ENCODE measurements at places on chromosomes 2 and 18.

- DNase-seq, result no peak
Observed at GRCh38 chr18:52216666-52217065, 123.3 kb upstream of the DCC start.

DNA sequence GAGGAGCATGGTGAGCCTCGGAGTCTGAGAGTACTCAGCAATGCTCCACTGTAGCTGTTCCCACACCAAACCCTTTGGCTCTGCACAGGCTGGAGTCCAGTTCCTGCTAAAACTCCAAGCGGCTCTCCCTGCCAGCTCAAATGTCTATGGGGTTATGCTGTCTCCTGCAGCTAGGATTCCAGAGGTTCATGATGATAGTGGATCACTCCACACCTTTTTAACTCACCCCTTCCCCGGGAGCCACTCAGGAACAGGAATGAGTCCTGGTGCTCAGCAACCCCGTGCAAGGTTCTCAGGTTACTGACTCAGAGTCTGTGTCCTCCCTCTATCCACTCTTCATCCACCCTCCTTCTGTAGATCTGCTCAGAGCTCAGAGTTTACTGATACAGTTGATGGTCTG lies 410.0 kb downstream of the CDH19 start:
- DNase-seq, result no peak

DNA sequence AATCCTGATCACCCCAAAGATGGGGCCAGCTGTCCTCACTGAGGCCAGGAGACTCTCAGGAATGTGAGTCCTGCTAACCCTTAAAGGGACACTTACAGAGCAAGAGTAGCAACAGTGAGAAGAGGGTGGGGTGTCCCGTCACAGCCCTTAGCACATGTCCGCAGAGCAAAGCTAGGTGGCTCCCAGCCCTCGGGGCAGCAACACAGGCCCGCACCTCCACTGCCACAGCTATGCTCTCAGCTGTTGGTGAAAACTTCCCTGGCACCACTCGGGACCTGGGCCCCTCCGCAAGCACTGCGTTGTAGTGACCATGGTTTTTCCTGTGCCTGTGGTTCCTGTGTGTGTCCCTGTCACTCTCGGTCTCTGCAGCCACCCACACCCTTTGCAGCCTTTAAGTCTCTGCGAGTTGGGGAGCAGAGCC lies 76.4 kb upstream of the UXS1 start:
- no peak for DNase-seq

DNA sequence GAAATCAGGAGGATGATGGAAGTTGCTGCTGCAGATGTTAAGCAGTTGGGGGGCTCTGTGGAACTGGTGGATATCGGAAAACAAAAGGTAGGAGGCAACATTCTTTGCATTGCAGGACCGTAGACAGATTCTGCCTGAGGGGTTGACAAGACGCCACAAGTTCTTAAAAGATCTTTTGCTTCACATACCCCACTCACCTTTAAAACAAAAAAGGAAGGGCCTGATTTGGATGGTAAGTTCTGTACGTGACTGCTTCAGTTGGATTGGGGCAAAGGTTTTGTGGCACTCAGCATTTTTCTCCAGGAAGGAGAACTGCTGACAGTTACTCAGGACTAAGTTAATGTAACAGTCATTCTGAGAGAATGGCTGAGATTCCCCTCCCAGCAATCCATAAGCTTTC lies 5.2 kb downstream of the CNDP2 start:
- no peak for DNase-seq

DNA sequence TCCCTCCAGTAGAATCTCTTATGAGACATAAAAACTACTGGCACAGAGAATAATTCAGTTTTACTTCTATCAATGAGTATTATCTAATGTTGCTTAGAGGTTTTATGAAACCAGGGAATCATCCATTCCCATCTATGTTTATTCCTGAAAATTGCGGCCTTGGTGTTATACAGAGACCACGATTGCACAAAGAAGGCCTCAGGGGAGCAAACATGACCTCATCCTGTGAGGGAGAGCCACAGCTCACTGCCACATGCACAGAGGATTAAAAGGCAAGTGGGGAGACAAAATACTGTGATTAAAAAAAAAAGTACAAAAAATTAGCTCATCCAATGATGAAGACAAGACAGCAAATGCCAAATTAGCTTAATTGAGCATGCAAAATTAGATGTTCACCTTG lies 111.8 kb upstream of the SLC35G4 start:
- no peak for DNase-seq

GRCh38 chr2:67436221-67436620 lies 39.1 kb downstream of the ETAA1 start:
- DNase-seq, result no peak

GRCh38 chr2:11079136-11079824 lies 76.0 kb upstream of the SLC66A3 start:
- no peak for DNase-seq

DNA sequence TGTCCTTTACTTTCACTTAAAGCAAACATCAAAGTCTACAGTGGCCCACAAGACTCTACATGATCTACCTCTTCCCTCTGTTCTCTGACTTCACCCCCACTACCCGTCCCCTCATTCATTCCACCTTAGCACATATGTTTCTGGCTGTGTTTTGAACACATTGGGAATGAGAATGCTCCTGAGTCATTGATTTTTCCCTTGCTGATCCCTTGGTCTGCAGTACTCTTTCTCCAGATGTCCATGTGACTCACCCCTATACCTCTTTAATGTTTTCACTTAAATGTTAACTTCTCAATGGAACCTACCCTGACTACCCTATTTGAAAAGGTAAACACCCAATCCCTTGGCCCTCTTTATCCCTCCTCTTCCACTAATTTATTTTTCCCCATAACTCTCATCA lies 30.7 kb upstream of the FRZB start:
- no peak for DNase-seq

- no peak for DNase-seq
Observed at GRCh38 chr2:23430263-23430662, 45.3 kb downstream of the KLHL29 start.

GRCh38 chr18:48769006-48769636 lies 181.6 kb downstream of the SMAD7 start:
- DNase-seq, result no peak

GRCh38 chr18:21110713-21111345 lies 784 bp downstream of the ROCK1 start:
- DNase-seq, result peak; percentile 29

- DNase-seq, result no peak
Observed at GRCh38 chr2:48433682-48434081, 96.3 kb upstream of the STON1 start.

DNA sequence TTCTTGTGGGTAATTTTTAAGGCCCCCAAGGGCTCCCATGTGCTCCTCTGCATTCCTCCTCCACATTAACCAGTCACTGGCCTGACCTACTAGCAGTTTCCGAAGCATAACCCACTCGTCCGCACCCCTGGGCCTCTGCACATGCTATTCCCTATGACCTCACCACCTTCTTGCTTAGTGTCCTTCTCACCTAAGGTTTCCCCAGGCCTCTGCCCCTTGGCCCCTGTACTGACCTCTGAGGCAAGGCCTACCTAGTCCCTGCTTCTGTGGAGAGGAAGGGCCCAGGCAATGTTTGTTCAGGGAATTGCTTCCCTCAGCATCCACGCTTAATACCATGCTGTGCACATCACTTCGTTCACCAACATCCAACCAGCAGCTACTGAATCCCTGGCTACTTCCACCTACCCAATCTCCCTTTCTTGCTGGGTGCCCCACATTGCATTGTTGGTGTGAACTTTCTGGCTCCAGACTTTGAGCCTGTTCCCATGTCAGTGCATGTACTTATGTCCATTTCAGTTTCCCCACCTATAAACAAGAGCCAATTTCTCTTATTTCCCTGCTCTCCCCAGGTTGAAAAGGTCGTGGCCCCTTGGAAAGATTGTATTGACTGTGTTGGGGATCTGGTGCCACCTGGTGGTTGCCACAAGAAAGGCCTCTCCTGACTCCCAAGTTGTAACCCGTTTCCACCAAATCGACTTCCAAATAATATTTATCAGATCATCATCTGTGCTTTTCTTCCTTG lies 19.2 kb upstream of the TMEM177 start:
- peak; percentile 33 for DNase-seq

- no peak for DNase-seq
Observed at GRCh38 chr2:18580606-18581005, 8.8 kb downstream of the NT5C1B start.
